NCI-H1436 treated with DMSO at 0.1 percent for 48 hours (cell line): ENCODE measurements at places on chromosomes 13 and 19.

GRCh38 chr19:7149956-7150705 is 80.6 kb downstream of the ZNF557 start:
- no peak for DNase-seq

DNA sequence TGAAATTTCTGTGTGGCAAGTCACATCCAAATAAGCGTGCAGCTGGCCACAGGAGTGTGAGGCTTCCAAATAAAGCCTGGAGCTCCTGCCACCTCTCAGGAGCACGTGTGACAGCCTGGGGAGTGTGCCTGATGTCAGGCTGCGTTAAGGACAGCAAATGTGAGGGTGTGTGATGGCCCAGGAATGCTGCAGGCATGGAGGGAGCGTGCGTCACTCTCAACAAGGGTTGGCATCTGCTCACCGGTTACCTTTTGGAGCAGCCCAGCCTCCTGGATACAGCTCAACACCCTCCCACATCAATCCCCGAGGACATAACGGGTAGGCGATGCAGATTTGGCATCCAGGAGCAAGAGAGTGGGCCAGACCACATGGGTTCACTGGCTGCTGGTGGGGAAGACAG is 19.0 kb downstream of the NUMBL start:
- no peak for DNase-seq

- no peak for DNase-seq
Observed at GRCh38 chr19:49718511-49718910, 27.6 kb downstream of the CPT1C start.

GRCh38 chr13:41621716-41622431 is 164.5 kb downstream of the RGCC start:
- DNase-seq, result no peak

- DNase-seq, result no peak
Observed at GRCh38 chr13:71866335-71867130, 471 bp downstream of the DACH1 start.

DNA sequence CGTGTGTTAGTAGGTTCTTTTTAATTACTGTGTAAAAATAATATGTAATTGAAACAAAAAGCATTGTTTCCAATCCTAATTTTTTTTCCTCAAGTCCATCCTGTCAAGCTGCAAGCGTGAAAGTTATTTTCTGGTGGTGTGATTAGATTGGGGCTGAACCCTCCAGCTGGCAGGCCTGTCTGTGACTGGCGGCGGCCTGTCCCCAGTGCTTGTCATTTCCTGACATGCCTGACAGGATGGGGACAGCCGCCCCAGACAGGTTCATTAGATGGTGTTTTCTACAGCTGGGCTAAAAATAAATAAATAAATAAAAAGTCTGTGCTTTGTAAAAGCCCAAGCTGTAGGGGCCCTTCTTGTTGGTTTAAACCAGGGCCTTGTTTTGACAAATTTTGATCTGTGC is 53.7 kb upstream of the MAB21L1 start:
- no peak for DNase-seq

- DNase-seq, result no peak
Observed at GRCh38 chr13:26486550-26486949, 70.9 kb upstream of the WASF3 start.

- no peak for DNase-seq
Observed at GRCh38 chr19:1765232-1765903, 12.1 kb downstream of the ONECUT3 start.

- no peak for DNase-seq
Observed at GRCh38 chr19:17234911-17235299, 8.9 kb downstream of the OCEL1 start.

GRCh38 chr19:31214086-31214485 is 135.2 kb downstream of the TSHZ3 start:
- DNase-seq, result no peak

DNA sequence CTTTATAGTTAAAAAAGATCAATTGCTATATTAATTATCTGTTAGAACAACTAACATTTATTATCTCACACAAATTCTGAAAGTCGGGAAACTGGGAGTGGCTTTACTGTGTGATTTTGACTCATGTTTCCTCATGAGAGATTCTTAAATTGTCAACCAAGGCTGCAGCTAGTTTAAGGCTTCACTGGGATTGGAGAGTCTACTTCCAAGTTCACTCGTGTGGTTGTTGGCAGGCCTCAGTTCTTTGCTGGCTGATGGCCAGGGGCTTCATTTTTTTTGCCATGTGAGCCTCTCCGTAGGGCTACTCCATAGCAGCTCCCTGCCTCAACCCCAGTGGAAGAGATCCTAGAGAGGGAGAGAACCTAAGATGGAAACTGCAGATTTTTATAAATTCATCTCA is 24.5 kb upstream of the LPAR6 start:
- DNase-seq, result no peak

DNA sequence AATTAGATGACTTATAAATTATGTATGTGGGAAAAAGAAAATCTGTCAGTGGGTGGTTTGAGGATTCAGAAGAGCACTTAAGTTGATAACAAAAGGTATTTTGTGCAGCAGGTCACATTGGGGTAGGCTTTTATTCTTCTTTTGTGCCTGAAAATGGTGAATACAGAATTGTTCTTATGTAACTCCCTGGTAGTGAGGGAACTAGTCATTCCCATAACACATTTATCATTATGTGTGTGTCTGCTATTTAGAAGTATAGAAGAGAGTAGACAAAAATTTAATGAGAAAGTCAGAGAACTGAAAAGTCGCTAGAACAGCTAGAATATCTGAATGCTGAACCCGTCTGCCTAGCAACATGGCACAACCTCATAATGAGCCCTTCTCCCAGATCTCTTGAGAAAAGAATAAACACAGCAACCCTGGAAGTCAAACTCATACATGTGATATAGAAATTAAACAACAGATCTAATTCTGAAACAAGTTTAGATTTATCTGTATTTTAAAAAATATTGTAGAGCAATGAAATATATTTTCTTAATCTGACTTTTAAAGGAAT is 111.8 kb upstream of the EDNRB start:
- no peak for DNase-seq

GRCh38 chr19:7978179-7978825 is 27.1 kb downstream of the ELAVL1 start:
- DNase-seq, result no peak
